ENCODE measurements at places on chromosomes 16 and 17.

GRCh38 chr17:39706921-39707337 is 7.1 kb downstream of the ERBB2 start:
- no peak for DNase-seq

- DNase-seq: no peak
These were observed 1.9 kb downstream of the MED11 start for GRCh38 chr17:4733073-4733531.

- DNase-seq: no peak
These were observed 5.7 kb upstream of the CD300LG start for GRCh38 chr17:43841282-43841681.

DNA sequence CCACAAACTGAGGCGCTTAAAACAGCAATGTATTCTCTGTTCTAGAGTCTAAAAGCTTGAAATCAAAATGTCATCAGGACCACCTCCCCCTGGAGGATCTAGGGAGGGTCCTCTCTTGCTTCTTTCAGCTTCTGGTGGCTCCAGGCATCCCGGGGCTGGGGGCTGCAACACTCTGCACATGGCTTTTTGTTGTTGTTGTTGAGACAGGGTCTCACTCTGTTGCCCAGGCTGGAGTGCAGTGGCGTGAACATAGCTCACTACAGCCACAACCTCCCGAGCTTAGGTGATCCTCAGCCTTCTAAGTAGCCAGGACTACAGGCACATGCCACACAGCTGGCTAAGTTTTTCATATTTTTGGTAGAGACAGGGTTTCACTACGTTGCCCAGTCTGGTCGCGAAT is 37.0 kb upstream of the SNN start:
- no peak for DNase-seq

GRCh38 chr17:34582185-34582900 is 3.0 kb downstream of the TMEM132E start:
- DNase-seq: no peak

- DNase-seq: no peak
These were observed 21.5 kb downstream of the DCAF7 start for GRCh38 chr17:63571632-63572310.

GRCh38 chr16:14501331-14502255 is 128.5 kb downstream of the PARN start:
- no peak for DNase-seq

- DNase-seq: no peak
These were observed 36.0 kb downstream of the USP32 start for GRCh38 chr17:60355663-60356594.

GRCh38 chr16:4316864-4317531 is 1.1 kb downstream of the GLIS2 start:
- DNase-seq: no peak

GRCh38 chr16:11076259-11077018 is 132.1 kb downstream of the CLEC16A start:
- DNase-seq: no peak

GRCh38 chr17:7324438-7324779 is 4.7 kb downstream of the NEURL4 start:
- DNase-seq: no peak
